ENCODE measurements at places on chromosomes 1 and 21.

DNA sequence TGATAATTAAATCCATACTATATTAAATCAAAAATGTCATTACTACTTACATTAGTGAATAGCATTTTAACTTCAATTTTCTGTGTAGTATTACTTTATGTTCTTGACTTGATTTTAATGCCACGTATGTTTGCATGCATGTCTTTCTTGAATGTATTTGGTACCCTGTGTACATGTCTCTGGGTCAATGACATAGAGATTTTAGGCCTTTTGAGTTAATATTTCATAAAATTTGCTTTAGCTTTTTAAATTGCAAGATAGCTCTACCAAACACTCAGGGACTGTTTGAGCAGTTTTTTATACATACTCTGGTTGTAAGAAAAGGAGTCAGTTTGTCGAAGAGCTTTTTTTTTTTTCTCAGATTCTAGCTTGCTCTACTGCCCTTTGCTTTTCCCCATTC is 1.5 kb downstream of the MLLT11 start:
- no peak for DNase-seq

GRCh38 chr1:179082333-179082998 is 596 bp downstream of the TOR3A start:
- no peak for DNase-seq

GRCh38 chr1:28147264-28148094 is 29.0 kb downstream of the PTAFR start:
- DNase-seq: no peak

- DNase-seq: no peak
These were observed 69.4 kb downstream of the MEGF6 start for GRCh38 chr1:3541936-3542335.

GRCh38 chr1:117544509-117545109 is 61.2 kb upstream of the TENT5C start:
- no peak for DNase-seq

- peak; percentile 9 for DNase-seq
These were observed 23.7 kb upstream of the TMEM54 start for GRCh38 chr1:32924881-32925344.

DNA sequence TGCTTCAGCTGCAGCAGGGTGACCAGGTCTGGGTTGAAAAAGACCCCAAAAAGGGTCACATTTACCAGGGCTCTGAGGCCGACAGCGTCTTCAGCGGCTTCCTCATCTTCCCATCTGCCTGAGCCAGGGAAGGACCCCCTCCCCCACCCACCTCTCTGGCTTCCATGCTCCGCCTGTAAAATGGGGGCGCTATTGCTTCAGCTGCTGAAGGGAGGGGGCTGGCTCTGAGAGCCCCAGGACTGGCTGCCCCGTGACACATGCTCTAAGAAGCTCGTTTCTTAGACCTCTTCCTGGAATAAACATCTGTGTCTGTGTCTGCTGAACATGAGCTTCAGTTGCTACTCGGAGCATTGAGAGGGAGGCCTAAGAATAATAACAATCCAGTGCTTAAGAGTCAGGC is 2.9 kb downstream of the C1QA start:
- no peak for DNase-seq

- no peak for DNase-seq
These were observed 104.4 kb upstream of the UBE2U start for GRCh38 chr1:64098846-64099582.

- DNase-seq: no peak
These were observed 5.9 kb downstream of the CDC14A start for GRCh38 chr1:100358210-100358609.

GRCh38 chr1:173267453-173267945 is 60.4 kb upstream of the TNFSF4 start:
- no peak for DNase-seq

- DNase-seq: peak; percentile 21
These were observed 39.6 kb downstream of the UBASH3A start for GRCh38 chr21:42443181-42443785.

- DNase-seq: peak; percentile 69
These were observed 31.1 kb upstream of the MTF1 start for GRCh38 chr1:37890378-37891014.

- no peak for DNase-seq
These were observed 28.9 kb downstream of the KCNA10 start for GRCh38 chr1:110489973-110490542.

- DNase-seq: no peak
These were observed 68.3 kb downstream of the MPZL1 start for GRCh38 chr1:167790117-167790516.

DNA sequence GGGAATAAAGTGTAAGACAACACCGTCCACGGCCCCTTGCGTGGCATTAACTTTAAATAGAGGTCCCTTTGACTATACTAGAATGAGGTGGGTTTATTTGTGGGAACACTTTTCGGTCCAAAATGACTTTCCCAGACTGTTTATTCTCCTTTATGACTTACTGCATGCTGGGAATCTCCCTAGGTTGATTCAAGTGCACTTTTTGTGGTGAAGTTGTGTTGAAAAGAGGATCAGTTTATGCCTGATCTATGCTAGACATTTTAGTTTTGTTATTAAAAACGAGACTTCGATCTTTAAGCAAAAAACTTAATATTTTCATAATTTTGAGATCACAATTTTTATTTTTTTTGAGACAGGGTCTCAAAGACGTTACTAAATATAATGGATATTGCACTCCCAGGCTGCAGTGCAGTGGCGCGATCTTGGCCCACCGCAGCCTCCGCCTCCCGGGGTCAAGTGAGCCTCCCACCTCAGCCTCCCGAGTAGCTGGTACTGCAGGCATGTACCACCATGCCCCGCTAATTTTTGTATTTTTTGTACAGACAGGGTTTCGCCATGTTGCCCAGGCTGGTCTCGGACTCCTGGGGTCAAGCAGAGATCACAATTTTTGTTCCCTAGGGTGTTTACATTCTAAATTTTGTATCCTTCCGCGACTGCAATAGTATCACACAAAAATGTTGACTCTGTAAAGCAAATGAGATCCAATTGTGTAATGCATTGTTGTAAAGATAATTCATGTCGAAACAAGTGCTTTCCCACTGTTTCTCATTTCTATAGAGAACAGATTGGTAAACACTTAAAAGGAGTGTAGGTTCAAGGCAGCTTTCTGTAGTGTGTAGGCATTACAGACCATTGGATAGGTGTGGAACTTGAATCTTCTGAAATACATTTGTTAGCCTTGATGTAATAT is 1.6 kb downstream of the CDC42 start:
- DNase-seq: peak; percentile 29

GRCh38 chr1:240319998-240320397 is 228.3 kb downstream of the FMN2 start:
- no peak for DNase-seq

- DNase-seq: no peak
These were observed 2.4 kb downstream of the C2CD4D start for GRCh38 chr1:151837197-151837596.

DNA sequence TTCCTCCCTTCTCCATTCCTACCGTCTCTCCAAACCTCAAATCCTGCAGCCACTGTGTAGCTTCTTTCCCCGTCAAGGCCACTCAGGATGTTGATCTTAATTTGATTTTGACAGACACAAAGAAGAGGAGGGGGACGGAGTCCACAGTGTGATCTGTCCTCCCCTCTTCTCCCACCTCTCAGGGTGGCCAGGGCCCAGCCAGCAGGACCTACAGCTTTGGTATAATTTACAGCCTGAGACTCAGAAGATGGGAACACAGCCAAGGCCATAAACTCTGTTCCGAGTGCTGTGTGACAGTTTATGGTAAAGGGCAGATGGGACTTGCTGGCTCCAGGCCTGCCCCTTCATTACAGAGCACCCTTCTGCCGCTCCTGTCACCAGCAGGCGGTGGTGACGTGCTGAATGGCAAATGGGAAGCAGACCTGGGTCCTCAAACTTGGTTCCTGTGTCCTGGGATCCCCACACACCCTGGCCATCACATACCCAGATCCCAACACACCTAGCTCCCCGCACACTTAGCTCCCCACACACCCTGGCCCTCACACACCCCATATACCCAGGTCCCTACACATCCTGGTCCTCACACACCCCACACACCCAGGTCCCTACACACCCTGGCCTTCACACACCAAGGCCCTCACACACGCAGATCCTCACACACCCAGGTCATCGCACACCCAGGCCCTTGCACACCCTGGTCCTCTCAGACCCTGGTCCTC is 71.6 kb downstream of the CD2 start:
- peak; percentile 84 for DNase-seq

GRCh38 chr21:38326429-38326828 is 69.6 kb downstream of the KCNJ15 start:
- DNase-seq: no peak

- DNase-seq: no peak
These were observed 16.3 kb downstream of the PAX7 start for GRCh38 chr1:18646786-18647410.

DNA sequence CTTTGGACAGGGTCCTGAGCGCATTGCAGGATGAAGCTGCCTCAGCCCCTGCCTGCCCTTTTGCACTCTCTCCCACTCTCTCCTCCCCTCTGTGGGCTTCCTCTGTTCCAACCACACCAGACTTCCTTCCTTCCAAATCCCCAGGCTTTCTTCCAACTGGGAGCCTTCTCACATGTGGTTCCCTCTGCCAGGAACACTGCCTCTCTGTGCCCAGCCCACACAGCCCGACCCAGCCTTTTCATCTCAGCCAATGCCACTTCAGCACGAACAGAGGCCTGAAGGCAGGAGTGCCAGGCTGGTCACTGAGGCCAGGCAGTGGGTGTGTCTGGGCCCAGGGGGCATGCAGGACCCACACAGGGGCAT is 5.9 kb downstream of the SELENON start:
- no peak for DNase-seq

DNA sequence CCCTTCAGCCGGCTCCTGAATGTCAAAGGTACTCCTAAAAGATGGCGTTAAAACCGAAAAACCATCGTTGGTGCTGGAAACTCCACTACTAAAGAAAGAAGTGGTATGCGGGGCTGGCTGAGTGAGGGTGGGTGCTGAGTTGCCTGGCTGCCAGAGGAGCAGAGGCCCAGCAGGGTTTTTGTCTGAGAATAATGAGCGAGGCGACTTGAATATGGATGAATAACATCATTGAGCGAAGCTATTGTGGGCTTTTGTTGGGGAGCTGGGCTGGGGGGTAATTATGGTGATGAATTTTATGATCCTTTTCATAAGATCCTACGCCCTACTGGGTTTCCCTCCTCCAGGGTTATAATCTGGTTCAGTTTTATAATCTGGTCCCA is 2.0 kb downstream of the PDPN start:
- no peak for DNase-seq

- DNase-seq: no peak
These were observed 1.6 kb upstream of the MMP23B start for GRCh38 chr1:1630191-1630964.

DNA sequence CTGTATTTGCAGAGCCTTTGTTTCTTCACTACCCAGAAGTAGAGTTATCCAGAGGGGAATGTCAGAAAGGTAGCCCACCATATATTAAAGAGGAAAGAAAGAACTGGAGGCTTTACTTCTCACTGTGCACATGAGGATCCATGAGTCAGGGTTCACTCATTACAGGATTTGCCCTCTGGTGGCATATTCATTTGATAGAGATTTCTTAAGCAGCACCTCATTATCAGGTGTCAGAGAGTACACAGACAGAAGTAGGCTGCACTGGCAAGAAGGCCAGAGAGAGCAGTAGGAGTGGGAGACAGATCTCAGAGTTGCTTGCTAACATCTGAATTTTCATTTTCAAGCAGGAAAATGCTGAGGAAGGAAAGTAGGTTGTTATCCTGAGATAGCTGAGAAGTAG is 123.8 kb downstream of the PIK3R3 start:
- DNase-seq: no peak

DNA sequence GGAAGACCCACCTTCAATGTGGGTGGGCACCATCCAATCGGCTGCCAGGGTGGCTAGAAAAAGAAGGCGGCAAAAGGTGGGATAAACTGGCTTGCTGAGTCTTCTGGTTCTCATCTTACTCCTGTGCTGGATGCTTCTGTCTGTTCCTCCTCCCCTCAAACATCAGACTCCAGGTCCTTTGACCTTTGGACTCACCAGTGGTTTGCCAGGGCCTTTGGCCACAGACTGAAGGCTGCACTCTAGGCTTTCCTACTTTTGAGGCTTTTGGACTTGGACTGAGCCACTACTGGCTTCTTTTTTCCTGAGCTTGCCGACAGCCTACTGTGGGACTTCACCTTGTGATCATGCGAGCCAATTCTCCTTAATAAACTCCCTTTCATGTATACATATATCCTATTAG is 55.9 kb downstream of the VCAM1 start:
- no peak for DNase-seq

GRCh38 chr1:115356356-115356755 is 18.3 kb upstream of the NGF start:
- DNase-seq: no peak

GRCh38 chr1:161307230-161307768 is 2.5 kb downstream of the MPZ start:
- no peak for DNase-seq

DNA sequence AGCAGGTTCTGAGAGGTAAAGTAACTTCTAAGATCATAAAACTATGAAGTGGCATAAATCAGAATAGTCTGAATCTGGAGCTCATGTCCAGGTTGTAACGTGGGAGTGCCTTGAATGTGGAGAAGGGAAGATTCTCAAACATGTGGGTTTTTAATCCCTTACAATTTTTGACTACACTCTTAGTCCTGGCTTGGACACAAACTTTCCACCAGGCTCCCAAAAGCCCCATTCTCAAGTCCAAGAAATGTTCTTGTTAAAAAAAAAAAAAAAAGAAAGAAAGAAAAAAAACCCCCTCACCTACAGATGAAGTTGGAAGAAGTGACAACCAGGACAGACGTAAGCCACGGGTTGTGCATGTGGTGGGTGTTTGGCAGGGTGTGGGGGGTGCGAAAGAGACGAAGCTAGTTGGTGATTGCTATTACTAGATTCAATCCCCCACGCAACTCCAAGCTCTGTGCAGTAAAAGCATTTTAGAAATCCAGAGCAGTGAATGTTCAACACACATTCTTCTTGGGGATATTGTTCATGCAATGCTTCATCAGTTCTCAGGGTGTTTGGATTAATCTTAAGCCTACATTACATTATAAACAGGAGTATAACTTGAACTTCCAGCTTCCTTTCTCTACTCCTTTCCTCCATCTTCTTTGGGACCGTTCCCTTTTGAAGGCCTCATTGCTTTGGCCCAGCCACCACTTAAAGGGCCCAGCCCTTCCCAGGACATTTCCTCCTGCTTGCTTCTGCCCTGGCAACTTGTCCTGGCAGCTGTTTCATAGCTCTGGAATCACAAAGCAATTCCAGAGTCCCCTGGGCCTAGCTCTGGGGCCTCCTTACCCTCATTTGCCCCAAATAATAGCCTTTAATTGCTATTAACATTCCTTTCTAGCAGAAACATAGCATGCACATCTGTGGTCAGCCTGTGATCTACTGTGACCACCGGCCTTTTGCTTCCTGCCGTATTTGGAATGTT is 41.8 kb downstream of the PHC2 start:
- DNase-seq: no peak

GRCh38 chr1:79190074-79190473 is 183.5 kb upstream of the ADGRL4 start:
- no peak for DNase-seq

DNA sequence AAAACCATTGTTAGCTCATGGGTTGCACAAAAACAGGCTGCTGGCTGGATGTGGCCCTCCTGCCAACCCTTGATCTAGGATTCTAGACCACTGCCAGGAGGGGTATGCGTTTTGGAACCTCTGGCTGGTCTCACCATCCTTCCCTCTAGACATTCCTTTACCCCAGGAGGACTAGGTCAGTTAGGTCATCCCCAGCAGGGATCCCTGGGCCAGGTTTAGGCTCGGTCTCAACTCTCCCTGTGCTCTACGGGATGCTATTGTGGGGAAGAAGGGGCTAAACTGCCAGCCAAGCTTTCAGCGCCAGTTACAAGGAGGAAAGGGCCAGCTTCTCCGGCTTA is 22.7 kb downstream of the SLC2A1 start:
- no peak for DNase-seq

GRCh38 chr1:17081439-17081838 is 27.6 kb upstream of the SDHB start:
- DNase-seq: no peak

Data from NCI-H1417 (cell line).